Stimulated activated CD4-positive, alpha-beta T cell treated with anti-CD3 and anti-CD28 coated beads, Interleukin-1b, Interleukin-23, amount 100 ng/mL, for 48 hours (primary cell): ENCODE measurements at places on chromosomes 16 and 17.

DNA sequence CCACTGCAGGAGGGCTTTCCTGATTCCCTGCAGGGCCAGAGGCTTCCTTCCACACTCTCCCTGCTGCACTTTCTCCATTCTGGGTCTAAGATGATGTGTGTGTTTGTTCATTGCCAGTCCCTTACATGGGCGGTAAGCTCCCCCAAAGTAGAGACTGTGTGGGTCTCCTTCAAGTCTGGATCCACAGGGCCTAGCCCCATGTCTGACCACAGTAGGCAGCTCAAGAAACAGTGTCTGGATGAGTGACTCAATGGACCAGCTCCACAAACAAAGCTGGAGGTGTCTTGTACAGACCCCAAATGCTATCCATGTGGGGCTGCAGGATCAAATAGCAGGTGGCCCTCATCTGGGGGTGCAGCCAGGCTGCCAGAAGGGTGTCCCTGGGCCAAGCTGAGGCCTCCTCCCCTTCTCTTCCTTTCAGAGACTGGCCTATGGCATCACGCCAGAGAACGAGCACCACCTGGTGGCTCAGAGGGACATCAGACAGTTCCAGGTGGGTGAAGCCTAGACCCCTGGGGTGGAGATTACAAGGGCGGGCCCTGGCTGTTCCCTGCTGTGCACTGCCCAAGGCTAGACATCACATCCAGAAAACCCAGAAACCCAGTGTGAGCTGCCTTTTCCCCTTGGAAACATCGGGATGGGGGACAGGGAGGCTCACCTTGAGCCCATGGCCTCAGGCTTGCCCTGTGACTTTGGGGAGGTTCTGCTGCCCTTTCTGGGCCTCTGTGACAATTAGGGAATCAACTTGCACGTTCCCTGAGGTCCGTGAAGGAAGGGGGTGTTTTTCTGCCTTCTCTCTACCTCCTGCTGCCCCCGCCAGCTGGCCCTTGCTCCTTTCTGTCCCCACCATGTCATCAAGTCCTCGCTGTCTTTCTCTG is 45.9 kb downstream of the SLC6A2 start:
- peak; percentile 46 for DNase-seq

- DNase-seq = no peak
These were observed 10.7 kb downstream of the CHST4 start for GRCh38 chr16:71536752-71537499.

DNA sequence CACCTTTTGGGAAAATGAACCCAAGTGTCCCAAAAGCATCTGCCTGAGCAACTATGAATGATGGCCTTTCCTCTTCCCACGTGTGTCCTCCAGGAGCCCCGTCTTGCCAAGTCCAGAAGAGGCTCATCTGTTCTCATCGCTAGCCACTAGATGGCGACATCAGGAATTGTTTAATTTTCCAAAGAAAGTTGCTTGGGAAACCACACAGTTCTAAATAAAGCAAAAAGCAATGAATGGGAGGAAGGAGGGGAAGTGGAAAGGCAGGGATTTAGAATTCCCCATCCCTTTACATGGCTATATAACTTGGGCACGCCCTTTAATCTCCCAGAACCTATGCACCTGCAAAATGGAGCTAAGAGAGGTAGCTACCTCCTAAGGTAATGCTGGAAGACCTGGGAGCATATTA is 9.0 kb upstream of the CDH5 start:
- DNase-seq = peak; percentile 12

GRCh38 chr16:30896261-30896888 is at the start of gene CTF1:
Gene CTF1, plus strand, starts transcription at chr16:30896614. Its CDS starts 30 bp downstream, at chr16:30896644.
- DNase-seq = no peak

- no peak for DNase-seq
These were observed 45.4 kb upstream of the ARL4D start for GRCh38 chr17:43353393-43353792.

DNA sequence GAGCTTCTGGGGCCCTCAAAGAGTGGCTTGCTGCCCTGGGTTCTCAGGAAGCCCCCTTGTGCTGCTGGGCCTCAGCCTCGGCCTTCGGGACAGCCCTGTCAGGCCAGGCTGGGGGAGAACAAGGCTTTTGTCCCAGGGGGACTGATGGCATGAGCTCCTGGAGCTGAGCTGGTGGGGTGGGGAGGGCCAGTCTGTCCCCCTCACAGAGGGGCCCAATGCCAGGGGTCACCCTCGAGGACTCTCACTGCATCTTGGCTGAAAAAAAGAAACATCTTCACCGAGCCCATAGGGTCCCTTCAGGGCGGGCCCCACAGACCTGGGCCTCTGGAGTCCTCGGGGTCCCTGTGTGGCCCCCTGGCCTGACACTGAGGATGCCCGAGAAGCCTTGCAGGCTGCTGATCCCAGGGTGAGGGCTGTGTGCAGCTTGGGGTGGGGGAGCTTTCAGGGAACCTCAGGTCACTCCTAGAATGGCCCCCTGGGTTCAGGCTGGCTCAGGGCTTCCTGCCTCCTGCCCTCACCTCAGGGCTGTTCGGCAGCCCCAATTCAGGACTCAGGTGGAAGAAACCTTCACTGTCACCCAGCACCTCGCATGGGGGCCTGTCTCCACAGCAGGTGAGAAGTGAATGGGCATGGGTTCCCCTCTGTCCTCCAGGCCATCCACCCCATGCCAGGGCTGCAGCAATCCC is 90.5 kb downstream of the TNFRSF13B start:
- no peak for DNase-seq

DNA sequence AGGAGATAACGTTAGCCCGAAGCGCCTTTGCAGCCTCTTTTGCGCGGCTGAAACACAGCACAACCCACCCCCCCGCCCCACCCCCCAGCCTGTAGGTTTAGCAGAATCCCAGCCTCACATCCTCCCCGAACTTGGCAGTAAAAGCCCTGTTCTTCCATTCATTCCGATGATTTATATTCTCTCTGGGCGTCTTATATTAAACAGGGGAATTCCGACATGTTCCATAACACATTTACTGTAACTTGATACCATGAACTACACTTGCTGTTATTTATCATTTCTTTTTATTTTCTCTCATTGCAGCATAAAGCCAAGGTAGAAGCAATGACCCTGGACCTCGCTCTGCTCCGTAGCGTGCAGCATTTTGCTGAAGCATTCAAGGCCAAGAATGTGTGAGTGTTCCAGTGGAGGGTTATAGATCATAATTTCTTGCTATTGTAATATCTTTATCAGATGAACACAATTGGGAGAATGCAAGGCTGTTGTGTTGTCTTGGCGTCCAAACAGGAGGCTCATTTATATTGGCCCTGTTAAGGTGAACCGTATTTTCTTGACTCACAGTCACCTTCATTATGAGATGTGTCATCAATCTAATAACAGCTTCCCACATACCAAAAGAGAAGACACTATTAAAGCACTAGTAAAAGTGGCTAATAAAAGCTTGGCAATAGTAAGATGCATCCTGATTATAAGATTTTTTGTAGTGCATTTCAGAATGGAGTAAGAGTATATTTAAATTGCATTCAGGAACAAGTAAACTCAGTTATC is 287.3 kb downstream of the WWOX start:
- DNase-seq = no peak

DNA sequence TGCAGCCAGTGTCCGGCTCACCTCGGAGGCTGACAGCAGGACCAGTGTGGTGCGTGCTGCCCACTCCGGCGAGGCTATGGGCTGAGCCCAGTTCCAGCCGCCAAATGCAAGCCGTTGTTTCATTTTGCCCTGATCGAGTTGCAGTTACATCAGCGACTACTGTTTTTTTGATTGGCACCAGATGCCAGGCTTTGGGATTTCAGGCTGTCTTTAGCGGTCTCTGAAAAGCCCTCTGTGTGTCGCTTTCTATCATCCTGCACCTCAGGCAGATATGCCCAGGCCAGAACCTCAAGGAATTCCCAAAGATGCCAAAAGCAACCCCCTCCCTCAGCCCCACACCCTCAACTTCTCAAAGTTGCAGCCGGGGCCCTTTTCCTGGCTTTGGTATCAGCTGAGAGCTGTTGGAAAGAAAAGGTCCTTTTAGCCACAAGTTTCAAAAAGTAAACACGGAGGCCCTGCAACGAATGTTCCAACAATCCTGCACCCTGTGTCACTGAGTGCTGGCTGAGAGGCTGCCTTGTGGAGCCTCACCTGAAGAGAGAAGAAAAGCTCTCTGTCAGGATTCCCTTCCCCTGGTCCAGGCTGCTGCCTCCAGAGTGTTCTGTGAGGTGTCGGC is 58.9 kb downstream of the WWP2 start:
- DNase-seq = no peak
